ENCODE measurements at places on chromosomes 3 and 15.

DNA sequence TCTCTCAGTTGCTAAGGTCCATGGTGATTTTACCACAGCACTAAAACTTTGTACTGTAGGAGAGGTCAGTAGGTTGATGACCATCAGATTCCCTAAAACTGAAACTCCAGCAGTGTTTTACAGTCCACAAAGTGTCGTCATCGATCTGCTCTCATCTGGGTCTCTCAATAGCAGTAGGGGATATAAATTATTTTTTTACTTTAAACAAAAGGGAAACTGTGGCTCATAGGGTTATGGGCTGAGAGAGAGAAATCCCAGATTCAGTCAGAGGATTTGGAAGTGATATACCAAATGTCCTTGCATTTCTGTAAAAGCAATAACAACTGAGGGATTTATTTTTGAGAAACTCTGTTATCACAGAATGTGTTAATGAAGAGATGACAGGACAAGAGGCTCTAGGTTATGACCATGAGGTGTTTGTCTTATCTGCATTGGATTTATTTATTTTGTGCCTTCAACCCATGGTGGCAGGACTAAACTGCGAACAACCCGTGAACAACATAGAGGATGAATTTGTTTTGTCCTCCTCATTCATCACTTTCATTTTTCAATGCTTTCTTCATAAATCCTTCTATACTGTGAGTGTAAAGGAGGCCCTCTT lies 869.7 kb downstream of the OTOL1 start:
- DNase-seq, result no peak

- no peak for DNase-seq
These were observed 732 bp upstream of the GCSAM start for GRCh38 chr3:112133626-112134334.

- DNase-seq, result no peak
These were observed 21.3 kb downstream of the VGLL3 start for GRCh38 chr3:86969500-86970189.

DNA sequence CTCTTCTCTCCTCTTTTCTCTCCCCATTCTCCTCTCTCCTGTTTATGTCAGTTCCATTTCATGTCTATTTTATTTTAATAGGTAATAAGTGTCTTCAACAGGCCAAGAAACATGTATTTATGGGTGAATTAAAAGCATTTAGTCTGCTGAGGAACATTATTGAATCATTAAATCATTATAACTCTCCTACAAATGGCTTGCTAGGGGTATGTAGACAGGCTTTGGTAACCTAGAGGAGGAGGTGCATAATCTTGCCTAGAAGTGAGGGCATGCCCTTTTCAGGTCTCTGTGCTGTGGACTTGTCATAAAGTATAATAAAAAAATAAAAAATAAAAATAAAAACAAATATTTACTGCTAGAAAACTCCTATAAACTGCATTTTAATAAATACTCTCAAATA lies 88.9 kb upstream of the SNTN start:
- no peak for DNase-seq

GRCh38 chr3:135271177-135272025 lies 476.3 kb downstream of the EPHB1 start:
- DNase-seq, result no peak

- no peak for DNase-seq
These were observed 43.2 kb downstream of the TMEM39A start for GRCh38 chr3:119420196-119420595.

GRCh38 chr3:69250014-69250413 lies 127.6 kb upstream of the LMOD3 start:
- DNase-seq, result no peak

DNA sequence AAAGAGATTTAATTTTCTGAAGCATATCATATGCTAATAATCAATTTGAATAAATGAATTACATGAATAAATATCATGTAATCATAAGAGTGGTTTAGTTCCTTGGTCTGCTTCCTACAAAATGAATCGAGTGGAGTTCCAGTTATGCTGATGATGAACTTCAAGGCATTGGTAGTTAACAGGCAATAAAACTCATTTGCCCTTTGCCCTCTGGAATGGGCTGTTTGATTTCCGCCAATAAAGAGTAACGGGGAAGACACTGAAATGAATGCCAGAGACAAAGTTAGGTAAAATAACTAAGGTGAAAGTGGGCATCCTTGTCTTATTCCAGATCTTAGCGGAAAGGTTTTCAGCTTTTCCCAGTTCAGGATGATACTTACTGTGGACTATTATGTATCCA lies 90.1 kb downstream of the C3orf38 start:
- DNase-seq, result no peak

Data from esophagus squamous epithelium (tissue), 5 donors.